CD4-positive, alpha-beta memory T cell (primary cell): ENCODE measurements at places on chromosomes 5 and 9.

- DNase-seq, result no peak
Observed at GRCh38 chr5:126054577-126055347, 368.4 kb upstream of the GRAMD2B start.

DNA sequence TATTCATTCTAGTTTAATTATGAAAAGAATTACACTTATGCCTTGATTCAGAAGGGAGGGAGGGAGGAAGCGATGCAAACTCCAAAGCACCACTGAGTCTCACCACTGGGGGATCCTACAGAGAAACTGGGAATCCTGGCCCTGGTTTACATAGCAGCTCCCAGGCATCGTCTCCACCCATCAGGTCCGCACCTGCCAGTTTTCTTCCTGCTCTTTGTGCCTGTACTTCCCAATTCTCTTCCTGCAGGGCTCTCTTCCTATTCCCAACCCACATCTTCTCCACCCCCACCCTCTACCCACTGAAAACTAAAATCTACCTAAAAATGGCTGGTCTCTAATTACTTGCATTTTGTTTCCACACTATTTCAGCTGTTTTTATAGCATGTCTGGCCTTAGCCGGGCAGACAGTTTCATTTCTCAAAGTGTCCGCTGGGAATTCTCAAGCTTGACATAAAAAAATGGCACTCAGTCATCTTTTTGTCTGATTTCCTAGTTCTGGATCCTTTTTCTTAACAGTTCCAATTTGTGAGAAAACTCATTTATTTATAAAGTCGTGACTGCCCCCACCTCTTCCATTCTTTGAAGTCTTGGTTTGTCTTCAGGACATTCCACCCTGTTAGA lies 1.6 kb upstream of the TNIP1 start:
- no peak for DNase-seq

DNA sequence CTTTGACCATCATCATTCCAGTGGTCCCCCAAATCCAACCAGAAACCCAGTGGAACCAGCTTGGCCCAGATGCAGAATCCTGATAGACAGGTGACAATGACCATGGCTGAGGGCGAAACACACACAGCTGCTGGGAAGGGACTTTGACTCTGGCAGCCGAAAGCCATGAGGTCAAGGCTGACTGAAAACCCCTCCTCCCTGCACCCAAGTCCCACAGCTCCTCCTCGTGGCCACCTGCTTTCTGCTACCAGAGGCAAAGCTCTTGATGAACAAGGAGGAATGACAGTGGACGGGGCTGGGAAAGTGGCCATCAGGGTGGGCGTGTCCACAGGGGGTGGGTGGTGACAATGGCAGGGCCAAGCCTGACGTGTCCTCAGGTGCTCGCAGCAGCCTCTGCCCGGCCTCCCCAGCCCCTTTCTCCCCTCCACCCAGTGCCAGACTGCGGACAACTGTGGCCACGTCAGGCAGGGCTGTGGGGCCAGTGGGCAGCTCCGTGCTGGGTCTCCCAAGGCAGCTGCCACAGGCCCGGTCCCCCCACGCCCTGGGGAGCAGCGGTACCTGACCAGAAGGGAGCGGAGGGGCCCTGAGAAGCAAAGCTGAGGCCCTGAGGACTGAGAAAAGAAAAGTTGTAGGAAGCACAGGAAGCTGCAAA lies 30.8 kb upstream of the SARDH start:
- DNase-seq, result no peak

- DNase-seq, result no peak
Observed at GRCh38 chr5:61981886-61982285, 324.1 kb upstream of the KIF2A start.

GRCh38 chr5:136185974-136186665 lies 6.8 kb downstream of the SMIM32 start:
- no peak for DNase-seq

DNA sequence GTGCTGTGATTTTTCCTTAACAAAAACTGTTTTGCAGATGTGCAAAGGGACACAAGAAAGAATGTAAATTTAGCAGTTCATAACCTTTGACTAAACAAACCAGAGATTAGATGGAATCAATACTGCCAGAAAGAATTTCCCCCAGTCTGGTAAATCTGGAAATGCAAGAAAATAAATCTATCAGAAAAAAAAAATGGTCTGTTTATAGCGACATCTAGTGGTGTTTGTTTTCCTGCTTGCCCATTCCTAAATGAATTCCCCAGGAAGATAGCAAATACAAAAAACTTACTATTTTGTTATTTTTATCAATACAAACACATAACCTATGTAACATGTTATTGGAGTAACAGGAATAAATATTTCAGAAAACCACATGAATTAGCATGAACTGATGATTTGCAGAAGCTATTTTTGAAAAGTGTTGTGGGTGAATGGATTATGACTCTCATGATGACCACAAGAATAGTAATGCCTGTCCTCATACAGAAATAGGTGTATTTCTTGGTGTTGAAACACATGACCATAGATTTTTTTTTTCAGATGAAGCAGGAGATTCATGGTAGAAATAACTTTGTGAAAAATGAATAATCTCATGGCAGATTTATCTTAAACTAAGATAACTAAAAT lies 1703.8 kb downstream of the MAT2B start:
- DNase-seq, result no peak

DNA sequence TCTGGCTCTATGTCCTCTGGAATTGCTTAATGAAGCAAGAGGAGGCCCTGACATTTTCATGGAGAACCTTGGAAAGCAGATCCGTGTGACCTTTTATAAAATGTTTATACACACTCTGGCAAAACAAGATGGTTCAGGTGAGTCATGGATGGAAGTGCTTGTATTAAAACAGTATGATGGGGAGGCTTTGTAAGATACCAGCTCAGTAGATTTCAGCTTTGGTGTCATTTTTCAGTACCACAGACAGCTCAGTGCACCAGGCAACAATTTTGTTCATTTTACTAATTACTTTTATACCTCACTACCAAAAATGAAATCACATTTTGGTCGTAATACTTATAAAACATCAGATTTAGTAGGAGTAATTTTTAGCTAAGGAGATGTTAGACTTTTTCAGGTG lies 5.2 kb downstream of the KCNN2 start:
- DNase-seq, result no peak

- no peak for DNase-seq
Observed at GRCh38 chr5:80090884-80091166, 55.7 kb downstream of the THBS4 start.

DNA sequence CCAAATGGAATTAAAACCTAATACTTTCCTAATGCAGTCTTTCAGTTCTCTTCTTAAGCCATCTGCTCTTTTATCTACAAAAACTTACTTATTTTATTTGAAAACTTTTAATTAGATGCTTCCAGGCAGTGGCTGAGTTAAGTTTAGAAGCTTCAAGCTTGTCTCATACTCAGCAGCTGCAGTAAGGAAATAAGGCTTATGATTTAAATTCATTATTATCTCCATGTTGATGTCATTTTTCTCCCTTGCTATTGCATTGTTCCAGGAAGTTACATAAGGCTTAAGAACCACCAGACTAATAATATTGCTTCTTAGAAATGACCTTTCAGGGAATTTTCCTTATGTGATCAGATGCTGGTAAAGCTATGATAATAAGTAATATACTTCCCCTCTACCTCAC lies 119.6 kb downstream of the PPP2R2B start:
- no peak for DNase-seq

DNA sequence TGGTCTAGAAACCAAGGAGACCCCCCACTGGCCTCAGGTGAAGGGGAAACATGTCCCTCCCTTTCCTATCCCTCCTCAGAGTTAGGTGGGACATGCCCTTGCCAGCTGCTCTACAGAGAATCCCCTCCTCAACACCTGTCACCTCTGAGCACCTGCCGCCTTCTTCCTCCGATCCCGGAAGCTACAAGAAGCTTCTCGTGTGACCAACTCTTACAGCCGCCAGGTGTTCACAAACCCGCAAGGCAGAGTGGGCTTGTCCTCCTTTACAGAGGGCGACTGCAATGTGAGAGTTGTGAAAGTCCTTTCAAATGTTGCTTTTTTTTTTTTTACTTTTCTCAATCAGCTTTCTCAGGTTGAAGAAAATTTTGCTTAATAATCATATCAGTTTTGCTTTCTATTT lies 3.7 kb upstream of the ICE1 start:
- DNase-seq, result no peak

DNA sequence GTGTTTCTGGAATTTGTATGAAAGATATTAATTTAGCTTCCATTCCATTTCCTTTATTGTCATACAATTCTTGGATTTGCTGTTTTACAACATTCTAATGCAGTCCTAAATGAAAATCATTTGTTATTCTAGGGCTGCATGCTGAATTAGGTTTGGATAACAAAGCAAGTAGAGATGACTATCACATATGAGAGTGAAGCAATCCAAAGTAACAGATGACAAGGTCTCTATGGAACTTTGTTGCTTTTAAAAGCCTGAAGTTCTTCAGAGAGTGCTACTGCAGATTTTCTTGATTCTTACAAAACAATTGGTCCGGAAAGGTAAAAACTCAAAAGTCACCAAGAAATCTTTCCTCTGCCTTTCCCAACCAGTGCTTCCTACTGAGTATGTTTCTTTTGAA lies 56.9 kb upstream of the VCAN start:
- DNase-seq, result no peak

DNA sequence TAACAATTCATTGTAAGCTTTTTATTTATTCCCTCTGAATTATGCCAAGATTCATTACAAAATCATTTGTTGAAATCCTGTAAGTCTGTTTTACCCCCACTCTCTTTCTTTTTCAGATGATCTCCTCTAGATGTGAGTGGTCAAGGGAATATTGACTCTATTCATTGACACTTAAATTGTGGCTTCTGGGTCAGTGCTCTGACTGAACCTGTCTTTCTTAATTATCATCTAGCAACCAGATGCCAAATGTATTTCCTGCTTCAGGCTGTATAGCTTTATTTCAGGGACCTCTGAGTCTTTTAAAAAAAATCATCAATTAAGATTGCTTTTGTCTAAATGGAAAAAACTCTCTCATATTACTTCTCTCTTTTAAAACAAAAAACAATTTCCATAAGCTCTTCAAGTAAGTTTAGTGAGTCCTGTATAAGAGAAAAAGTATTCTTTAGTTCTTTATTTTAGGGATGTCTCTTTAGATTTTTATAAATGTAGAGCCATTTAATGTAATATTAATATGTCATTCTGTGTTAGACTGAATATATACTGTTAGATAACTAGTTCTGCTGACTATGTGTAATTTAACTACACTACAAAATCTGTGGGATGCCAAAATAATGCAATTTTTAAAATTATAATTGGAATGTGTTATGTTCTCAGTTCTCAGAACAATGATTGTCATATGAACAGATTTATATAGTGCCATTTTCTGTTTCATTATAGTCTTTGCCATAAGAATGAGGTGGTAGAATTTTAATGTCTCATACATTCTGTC lies 645.8 kb upstream of the EDIL3 start:
- no peak for DNase-seq

DNA sequence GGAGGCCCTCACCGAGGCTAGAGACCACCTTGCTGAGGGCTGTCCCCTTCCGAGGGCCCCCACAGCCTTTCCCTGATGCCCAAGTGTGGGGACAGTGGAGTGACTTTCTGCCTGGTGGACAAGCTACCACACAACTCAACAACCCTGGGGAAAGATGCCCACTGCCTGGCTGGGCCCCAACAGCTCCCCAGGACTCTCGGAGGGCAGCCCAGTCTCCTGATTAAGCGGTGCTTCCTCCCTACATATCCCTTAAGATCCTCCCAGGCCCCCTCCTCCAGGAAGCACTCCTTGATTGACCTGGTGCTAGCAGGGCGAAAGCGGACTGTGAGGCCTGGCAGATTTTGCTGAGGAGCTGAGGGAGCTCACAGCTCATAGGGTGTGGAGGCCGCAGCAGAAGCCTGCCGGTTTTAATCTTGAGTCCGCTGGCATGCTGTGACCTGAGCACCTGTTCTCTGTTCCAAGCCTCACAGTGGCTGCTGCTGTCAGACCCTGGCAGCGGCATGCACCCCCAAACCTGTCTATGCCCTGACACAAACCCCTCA lies 2.2 kb downstream of the NSMF start:
- no peak for DNase-seq

DNA sequence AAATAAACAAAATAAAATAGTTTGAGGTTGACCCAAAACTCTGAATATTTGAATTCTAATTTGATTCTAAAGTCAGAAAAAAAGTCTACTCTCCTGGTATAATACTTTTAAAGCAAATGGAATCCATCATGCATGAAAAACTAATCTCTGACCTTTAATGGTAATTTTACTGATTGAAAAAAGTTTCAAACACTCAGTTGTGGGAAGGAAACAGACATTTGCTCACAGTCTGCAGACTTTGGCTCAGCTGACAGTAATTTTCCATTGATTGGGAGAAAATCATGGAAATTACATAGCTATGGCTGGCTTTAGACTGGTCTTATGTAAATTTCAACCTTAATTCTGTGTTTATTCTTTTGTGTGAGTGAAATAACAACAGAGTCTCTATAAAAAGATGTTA lies 574.3 kb downstream of the PDE4D start:
- no peak for DNase-seq

- no peak for DNase-seq
Observed at GRCh38 chr9:93130861-93131481, 3.1 kb downstream of the NINJ1 start.

GRCh38 chr9:35603506-35603985 lies 1.5 kb upstream of the TESK1 start:
- peak; percentile 36 for DNase-seq

DNA sequence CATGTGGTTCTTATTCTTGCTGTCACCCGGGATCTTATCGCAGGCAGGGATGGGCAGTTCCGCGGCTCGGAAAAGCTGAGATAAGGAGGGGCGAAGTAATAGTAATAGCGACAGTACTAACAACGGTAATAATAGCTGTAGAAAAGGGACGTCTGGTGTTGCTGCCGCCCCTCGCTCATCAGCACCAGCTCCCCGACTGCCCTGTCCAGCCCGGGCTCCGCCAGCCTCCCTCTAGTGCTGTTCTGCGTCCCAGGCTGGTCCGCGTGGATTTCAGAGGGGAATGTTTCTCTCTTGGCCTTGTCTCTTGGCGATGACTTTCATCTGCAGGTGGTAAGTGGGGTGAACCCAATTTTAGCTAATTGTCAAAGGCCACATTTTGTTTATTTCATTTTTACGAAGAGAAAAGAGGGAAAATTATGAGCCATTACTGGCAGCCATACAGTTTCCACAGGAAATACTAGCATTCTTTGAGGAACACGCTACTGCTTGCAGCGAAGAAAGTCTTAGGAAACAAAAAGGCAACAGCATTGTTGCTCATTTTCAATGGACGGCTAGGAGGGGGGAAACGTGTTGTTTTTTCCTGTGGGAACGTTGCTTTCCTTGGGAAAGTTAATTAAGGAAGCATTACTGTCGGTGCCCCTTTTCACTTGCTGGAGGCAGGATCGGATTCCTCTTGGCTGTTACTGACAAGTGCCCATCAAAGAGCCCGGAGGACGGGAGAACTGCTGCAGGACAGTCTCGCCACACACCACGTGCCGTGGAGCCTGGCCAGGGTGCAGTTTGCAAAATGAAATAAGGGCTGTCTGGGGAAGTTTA lies 762 bp downstream of the SNCAIP start:
- DNase-seq, result no peak
